Activated T-cell treated with anti-CD3 and anti-CD28 coated beads for 24 hours (primary cell): ENCODE measurements at places on chromosomes 4 and X.

- no peak for DNase-seq
Measured at GRCh38 chr4:66294638-66295037, 624.3 kb upstream of the EPHA5 start.

DNA sequence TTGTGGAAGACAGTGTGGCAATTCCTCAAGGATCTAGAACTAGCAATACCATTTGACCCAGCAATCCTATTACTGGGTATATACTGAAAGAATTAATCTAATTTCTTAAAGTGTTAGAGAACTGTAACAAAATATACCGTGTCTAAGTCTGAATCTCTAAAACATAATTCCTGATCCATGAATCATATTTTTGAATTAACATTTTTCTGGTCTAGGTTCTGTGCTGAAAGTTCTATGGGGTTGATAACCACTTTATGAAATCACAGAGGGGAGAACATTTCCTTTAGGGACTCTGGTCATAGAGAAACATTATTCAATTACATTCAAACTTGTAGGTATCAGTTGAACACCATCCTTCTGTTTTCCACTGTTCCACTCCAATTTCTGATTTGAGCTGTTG lies 91.9 kb upstream of the ETNPPL start:
- no peak for DNase-seq

- DNase-seq: no peak
Measured at GRCh38 chr4:83686166-83686565, 150.3 kb downstream of the GPAT3 start.

DNA sequence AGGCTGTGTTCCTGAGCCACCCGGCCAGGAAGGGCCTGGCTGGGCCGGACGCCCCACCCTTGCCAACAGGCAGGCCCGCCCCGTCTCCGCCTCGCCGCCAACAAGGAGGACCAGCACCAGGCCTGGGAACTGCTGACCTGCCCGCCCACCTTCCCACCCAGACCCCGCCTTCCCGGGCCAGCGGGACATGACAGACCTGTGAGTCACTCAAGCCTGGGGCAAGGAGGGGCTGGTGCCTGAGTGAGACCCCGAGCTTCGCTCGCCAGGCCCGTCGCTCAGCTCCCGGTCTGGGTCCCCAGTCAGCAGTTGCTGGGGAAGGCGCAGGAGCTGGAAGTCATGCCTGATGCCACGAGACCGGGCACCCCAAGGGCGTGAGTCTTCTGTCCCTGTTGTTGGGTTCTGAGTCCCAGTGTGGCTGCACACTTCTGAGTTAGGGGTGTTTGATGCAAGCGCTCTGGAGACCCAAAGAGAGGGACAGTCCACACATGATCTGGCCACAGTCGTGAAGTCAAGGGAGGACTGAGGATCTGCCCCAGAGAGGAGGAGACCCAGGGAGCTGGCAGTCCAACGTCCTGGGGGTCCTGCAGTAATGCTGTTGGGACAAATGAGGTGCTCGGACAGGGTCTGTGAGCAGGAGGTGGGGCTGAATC lies at the start of gene DNASE1L1:
TSS of gene DNASE1L1 (minus strand) at position 33 of the 650 bp plus-strand sequence. CDS start 3,686 bp downstream, outside the sequence.
- no peak for DNase-seq

- no peak for DNase-seq
Measured at GRCh38 chr4:125663896-125664767, 349.4 kb downstream of the FAT4 start.

DNA sequence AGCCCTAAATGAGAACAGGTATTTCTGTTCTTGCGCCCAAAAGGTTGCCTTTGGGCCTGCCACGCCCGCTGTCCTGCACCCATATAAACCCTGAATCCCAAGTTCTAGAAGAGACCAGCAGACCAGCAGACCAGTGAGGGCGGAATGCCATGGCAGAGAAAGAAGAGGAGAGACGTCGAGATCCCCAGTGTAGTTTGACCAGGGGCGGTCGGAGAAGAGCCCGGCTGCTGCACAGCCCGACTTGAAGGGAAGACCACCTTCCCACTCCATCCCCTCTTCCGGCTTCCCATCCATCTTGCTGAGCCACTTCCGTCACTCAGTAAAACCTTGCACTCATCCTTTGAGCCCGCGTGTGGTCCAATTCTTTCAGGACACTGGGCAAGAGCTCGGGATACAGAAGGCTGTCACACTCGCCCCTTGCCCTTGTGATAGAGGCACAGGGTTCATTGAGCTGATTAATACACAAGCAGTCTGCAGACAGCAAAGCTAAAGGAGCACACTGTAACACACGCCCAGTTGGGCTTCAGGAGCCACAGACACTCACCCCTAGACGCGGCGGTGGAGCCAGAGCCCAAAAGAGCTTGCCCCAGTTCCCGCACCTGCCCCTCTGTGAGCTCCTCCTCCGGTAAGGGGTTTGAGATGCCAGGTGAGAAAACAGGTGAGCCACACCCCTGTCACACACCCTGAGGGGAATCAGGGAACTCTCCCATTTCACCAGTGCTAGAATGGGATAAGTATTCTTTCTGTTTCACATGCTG lies 230.8 kb downstream of the PCDH10 start:
- no peak for DNase-seq

DNA sequence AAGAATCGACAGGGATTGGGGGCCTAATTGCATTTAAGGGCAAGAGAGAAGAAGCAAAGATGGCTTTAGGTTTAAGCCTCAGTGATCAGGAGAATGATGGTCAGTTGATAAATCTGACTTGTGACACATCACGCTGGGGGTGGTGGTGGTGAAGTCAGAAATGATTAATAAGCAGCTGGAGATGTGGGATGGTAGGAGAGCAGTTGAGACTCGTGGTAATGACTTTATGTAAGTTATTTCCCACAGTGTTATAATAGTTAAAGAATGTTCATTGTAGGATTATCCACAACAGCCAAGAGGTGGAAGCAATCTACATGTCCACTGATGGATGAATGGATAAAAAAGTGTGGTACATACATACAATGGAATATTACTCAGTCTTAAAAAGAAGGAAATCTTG lies 178.9 kb upstream of the GPC4 start:
- DNase-seq: no peak

- no peak for DNase-seq
Measured at GRCh38 chr4:142085513-142086292, 449.3 kb downstream of the IL15 start.

- DNase-seq: no peak
Measured at GRCh38 chrX:155435744-155436112, 22.7 kb downstream of the F8A3 start.

GRCh38 chrX:106957856-106958255 lies 37.7 kb downstream of the CLDN2 start:
- DNase-seq: no peak

- DNase-seq: no peak
Measured at GRCh38 chr4:151652841-151653547, 107.8 kb downstream of the GATB start.

DNA sequence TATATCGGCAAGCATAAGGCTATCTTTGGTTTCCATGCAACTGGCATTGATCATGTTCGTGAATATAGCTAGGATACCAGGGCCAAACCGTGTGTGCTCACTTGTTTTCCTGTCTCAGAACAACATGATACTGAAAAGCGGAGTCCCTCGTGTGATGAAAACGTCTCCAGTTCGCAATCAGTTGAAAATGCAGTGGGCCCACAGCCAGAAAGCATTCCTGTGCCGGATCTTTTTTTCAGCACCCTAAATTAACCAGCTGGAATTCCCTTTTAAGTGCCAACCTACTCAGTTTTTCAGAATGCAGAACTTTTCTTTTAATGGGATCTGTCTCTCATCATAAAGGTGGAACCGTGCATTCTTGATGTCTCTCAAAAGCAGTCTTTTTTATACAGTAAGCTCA lies 130.8 kb upstream of the FRG1 start:
- DNase-seq: no peak

GRCh38 chr4:159823743-159824142 lies 720.9 kb downstream of the RAPGEF2 start:
- DNase-seq: no peak

DNA sequence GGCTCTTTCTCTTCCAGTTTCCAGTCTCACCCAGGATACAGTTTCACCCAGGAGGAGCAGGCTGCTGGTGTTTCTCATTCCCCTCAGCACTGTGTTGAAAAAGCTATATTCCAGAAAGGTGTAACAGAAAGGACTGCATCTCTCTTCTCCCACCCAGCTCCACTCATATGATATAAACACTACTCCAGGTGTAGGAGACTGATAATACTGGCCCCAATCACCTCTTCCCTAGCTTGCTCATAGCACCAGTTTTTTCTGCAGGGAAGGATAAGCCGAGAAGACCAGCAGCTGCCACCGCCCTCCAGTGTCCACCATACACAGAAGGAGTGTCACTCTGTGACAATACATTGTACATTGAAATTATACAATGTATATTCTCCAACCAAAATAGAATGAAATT lies 105.5 kb upstream of the STK26 start:
- no peak for DNase-seq

DNA sequence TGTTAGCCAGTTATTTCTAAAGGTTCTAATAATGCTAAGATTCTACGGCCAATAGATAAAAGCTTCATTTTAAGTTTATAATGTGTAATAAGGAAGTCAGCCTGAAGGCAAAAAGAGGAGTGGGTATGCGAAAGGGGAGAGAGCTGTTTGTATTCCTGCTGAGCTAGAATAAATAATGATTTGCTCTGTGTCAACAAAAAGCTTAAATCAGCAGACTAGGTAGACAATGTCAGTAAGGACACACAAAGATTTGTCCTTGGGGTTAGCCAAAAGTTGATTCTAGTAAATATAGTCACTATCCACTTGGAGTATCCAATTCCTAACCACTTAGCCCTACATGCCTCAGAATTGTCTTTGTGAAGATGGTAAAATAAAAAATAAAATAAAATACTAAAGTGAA lies 90.3 kb upstream of the GRIA3 start:
- DNase-seq: no peak

GRCh38 chrX:117397844-117398243 lies 718.8 kb downstream of the KLHL13 start:
- DNase-seq: no peak

GRCh38 chrX:10015723-10016518 lies 48.8 kb downstream of the CLDN34 start:
- DNase-seq: no peak

DNA sequence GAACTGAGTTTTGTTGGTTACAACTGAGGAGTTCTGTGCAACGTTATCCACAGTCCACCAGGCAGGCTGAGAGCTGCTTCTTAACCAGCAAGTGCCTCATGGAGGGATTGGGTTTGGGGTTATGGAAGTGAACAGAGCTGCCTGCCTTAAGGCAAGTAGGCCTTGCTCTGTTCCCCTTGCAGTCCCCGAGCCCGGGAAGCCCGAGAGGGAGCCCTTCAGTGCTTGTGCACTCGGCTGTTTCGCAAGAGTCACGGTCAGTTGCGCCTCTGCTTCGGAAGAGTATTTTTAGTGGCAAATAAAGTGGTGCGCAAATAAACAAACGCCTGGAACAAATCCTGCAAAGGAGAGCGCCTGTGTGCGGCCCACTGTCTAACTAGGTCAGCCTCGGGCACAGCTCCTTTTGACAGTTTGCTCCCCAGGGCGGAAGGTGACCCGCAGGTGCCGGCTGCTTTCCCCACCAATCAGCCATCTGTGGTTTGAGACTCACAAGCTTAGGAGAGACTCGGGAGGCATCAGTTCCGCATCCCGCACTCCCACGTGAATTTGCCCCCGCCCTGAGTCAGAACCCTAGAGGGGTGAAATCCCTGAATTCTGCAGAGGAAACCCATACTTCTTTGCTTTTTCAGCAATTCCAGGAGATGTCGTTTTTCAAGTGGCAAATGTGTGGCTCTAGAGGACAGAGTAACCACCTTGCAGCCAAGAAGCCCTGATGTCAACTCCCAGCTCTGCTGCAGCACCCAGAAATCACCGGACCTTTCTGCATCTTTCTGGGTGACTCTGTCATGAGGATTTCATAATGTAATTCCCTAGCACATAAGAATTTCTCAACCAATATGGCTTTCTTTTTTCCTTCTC lies 56.8 kb downstream of the LGI2 start:
- DNase-seq: no peak

DNA sequence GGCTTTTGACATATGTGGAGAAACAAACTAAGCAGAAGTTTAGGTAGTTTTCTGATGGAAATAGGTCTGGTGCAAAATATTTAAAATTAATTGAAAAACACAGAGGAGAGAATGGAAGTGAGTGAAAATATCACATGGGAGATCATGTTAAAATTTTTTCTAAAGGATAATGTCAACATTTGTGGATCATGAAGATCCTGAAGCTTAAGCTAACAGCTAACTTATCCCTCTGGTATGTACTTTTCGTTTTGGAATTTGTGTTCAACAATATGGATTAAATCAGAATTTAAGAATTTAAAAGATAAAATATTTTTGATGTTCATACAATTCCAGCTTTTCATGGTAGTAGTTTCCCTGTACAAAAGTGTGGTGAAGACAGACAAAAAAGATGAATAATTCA lies 572.8 kb upstream of the FAM241A start:
- DNase-seq: no peak

DNA sequence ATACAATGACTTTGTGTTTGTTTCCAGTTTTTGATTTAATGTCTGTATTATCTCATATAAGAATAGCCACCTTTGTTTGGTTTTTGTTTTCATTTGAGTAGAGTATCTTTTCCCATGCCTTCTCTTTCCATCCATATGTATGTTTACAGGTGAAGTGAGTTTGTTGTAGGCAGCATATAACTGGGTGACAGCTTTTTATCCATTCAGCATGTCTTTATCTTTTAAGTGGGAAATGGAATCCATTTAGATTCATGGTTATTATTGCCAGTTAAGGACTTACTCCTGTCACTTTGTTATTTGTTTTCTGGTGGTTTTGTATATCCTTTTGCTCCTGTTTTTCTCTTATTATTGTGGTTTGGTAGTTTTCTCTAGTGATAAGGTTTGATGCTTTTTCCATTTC lies 34.3 kb downstream of the SCLT1 start:
- no peak for DNase-seq

GRCh38 chrX:114611018-114611619 lies 27.2 kb downstream of the HTR2C start:
- DNase-seq: no peak

- DNase-seq: no peak
Measured at GRCh38 chr4:34105311-34105710, 2139.0 kb downstream of the ARAP2 start.

- DNase-seq: no peak
Measured at GRCh38 chr4:76616526-76616925, 181.5 kb downstream of the SHROOM3 start.

GRCh38 chr4:182537031-182537795 lies 294.0 kb downstream of the TENM3 start:
- DNase-seq: no peak

- no peak for DNase-seq
Measured at GRCh38 chr4:89212666-89213381, 94.8 kb downstream of the GPRIN3 start.

DNA sequence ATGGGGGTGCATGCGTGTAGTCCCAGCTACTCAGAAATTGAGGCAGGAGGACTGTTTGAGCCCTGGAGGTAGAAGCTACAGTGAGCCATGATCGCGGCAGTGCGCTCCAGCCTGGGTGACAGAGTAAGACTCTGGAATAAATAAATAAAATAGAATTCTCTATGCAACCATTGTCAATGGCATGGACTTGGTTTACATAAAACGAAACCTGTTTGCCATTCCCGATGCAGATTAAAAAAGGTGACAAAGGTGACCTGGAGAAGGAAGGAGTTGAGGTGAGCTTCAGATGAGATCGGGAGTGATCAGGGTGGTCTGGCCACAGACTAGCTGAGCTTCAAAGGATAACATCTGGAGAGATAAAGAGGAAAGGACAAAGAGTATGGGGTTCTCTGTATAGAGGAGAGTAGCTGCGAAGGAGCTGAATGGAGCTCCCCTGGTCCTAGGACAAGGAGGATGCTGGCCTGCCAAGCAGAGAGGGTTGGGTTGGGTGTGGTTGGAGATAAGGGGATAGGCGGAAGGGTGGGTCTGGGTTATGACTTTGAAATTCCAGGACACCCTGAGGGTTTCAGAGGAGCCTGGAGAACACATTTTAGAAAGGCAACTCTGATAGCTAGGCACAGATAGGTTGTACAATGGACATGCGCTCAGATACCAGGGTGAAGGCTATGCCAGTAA lies 98.6 kb downstream of the RBM47 start:
- no peak for DNase-seq
